ENCODE measurements at places on chromosomes 7 and 10.

DNA sequence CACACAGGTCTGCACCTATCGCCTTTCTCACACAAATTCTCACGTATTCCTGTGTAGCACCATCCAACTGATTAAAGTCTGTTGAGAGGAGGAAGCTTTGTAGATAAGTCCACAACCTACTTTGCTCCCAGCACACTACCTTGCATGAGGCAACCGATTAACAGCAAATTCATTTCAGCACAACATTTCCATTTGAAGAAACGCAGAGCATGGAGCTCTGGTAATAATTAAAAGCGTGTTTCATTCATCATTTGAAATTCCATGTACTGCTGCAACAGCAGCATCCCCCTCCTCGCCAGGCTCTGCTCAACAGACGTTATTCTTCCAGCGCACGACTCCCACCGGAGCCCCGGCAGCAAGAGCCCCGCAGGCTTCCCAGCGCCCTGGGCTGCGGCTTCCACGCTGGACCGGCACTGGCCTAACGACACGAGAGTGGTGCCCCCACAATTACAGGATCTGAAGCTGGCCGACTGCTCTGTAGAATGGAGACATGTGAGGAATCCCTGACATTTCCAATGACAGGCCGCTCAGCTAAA lies 118.8 kb downstream of the DIP2C start:
- no peak for DNase-seq

DNA sequence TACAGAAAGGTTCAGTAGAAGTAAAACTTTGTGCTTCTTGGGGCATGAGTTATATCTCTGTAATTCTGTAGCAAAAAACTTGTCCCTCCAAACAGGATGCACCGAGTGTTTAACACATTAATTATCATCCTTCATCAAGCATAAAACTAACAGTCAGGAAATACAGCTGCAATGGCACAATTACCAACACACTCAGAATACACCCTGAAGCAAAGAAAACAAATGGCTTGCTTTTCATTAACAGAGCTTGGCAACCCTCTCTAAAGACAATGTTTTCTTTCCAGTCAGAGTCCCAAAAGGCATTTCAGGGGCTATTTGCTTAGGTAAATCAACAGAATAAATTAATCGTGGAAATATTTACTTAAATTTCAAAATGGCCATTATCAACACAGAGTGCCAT lies 107.7 kb downstream of the ICA1 start:
- peak; percentile 96 for DNase-seq

- DNase-seq: no peak
Observed at GRCh38 chr10:11465406-11465805, 146.0 kb downstream of the USP6NL start.

DNA sequence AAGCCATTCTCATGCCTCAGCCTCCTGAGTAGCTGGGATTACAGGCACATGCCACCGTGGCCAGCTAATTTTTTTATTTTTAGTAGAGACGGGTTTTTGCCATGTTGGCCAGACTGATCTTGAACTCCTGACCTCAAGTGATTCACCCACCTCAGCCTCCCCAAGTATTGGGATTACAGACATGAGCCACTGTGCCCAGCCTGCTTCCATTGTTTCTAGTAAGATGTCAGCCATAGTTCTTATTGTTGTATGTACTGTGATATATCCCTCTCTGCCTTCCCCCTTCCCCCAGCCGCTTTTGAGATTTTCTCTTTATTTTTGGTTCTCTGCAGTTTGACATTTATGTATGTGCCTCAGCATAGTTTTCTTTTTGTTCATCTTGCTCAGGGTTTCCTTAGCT lies 87.9 kb upstream of the KLF14 start:
- DNase-seq: no peak

- no peak for DNase-seq
Observed at GRCh38 chr7:148398844-148399365, 191.7 kb upstream of the C7orf33 start.

- DNase-seq: no peak
Observed at GRCh38 chr10:74718208-74718607, 108.2 kb upstream of the KAT6B start.

DNA sequence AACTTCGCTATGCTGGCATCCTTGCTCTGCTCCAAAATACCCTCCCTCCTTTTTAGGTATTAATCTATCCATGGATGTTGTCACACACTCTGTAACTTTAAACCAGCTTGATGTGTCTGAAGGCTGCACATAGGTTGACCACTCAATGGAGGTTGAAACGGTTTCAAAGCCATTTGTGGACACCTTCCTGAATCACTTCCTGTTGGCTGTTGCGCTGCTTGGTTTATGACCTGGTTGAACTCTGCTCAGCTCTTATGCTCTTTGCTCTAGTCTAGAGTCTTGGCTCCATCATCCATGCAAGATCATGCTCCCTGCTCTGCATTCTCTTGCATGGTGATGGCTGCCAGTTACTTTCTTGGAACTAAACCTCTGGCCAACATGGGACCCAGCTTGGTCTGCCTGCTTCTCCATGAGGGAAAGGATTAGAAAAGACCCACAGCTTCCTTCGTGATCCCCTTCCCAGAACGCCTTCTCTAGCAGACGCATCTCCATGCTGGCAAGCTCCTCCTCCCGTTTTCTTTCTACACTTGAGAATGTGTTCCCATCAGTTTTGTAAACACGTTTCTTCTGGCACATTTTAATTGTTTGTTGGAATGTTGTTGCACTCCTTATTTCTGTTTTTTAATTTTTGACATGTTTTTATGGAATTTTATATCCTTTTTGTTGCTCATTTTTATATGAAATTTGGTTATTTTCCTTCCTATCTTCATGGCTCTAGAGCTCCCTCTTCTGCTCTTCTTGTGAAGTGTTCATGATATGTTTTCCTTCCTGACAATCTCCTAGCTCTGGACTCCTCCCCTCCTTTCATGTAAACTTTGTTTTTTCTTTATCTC lies 149.8 kb downstream of the XPNPEP1 start:
- no peak for DNase-seq

GRCh38 chr7:128112018-128112780 lies 81.0 kb upstream of the LRRC4 start:
- no peak for DNase-seq

DNA sequence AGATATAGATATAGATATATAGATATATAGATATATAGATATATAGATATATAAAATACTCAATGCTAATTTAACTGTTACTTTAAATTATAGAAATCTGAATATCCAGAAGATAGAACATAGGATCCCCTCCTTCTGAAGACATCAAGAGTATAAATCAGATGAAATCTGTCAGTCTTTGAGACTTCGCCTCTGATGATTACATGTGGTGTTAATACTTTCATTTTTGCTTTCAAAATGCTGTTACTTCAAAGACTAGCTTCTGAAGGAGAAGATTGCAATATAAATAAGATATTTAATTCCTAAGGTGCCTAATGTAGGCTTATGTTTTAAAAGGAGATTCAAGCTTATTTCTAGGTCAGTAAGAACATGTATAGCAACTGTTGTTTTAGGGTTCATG lies 180.4 kb downstream of the TSPAN12 start:
- DNase-seq: no peak

- no peak for DNase-seq
Observed at GRCh38 chr7:772861-773621, 46.0 kb upstream of the PRKAR1B start.

DNA sequence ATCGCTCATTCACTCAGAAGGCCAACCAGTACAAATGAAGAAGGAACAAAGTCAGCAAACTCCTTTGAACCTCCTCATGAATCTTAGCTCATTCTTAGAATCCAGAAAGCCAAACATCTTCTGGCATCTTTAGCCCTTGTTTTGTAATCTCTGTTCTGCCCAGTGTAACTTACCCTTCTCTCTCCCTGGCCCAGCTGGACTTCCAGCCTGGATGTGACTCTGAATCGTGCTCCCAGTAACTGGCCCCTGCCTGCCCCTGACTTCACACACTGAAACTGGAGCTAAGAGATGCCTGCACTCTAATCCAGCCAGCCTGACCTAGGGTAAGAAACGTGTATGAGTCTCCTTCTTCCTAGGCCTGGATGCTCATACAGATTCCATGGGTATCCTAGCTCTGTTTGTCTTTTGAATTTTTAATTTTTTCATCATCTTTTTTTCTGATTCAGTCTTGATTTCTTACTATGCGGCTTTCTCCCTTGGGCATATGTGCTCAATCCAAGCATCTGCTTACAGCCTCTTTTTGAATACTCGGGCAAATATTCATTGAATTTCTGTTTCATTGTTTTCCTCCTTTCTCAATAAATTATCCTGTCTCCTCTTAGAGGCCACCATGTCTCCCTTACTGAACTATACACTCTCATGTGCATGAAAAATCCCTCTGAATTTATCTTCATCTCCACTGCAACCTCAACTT lies 845.6 kb upstream of the AUTS2 start:
- no peak for DNase-seq

DNA sequence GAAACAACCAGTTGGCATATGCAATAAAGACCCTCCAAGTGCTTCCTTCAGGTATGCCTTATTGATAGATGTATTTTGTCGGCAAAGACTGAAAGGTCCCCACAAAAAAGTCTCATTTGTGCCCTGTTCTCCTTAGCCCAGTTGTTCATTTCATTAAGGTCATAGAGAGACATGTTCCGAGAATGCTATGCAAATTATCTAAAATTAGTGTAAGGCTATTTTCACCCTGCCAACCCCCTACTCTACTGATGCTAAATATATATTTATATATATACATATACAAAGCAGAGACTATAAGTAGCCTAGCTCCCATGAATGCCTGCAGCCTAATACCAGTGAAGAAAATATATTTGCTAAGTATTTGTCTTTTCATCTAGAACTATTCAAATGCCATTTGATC lies 96.7 kb upstream of the ADO start:
- no peak for DNase-seq

DNA sequence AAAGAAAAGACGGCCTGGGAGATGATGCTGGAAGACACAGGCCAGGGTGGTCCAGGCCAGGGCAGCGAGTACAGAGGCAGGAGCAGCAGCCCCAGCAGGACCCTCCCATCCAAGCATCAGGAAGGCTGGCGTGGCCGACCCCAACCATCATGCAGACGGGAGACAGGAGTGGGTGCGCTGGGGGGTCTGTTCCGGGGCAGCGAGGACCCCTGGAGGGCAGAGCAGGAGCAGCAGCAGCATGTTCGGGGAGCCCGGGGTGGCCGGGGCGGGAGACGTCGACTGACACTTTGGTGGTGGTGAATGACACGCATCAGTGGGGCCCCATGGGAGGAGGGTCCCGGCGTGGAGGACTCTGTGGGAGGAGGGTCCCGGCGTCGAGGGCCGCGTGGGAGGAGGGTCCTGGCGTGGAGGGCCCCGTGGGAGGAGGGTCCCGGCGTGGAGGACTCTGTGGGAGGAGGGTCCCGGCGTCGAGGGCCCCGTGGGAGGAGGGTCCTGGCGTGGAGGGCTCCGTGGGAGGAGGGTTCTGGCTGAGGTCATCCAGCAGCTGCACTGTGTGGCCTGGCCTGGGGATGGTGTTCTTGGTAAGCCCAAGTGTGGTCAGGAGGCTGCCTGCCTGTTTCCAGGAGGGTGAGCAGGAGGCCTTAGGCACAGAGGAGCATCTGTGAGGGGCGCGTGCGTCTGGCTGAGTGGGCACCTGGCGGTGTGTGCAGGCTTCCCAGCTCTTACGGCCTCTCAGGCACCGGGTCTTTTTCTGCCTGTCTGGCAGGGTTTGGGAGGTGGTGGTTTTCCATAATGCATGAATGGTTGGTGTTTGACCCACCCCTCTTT lies 38.9 kb downstream of the FAM20C start:
- no peak for DNase-seq

DNA sequence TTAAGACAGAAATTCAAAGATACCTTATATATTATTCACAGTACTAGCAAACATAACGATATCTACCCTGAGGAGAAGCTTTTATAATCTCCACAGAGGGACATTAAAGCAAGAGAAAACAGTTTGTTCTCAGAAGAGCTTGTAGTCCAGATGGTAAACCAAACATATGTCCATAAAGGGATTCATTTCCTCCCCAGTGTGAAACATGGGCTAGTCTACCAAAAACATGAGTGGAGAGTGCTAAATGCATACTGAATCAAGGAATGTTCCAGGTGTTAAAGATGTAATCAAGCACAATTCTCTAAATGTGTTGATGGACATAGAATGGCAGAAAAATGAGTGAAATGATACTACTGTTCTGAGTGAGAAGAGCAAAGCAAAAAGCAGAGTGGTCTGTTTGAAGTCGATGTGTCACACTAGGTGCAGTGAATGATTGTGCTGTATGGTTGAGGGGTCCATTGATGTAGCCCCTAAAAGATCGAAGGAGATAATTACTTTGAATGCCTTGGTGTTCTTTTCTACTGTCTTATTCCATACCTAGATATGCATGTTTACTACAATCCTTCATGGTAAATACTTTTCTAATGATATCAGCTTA lies 25.3 kb downstream of the BCAP29 start:
- no peak for DNase-seq

- no peak for DNase-seq
Observed at GRCh38 chr7:95066737-95067530, 159.5 kb downstream of the PPP1R9A start.

- no peak for DNase-seq
Observed at GRCh38 chr7:44604941-44605340, 1.5 kb upstream of the OGDH start.

Data from NCI-H1417 treated with DMSO at 0.1 percent for 48 hours (cell line).